Stimulated activated CD8-positive, alpha-beta memory T cell treated with anti-CD3 and anti-CD28 coated beads, Interleukin-15, amount 100 ng/mL, for 24 hours (primary cell): ENCODE measurements at places on chromosomes 2 and 18.

DNA sequence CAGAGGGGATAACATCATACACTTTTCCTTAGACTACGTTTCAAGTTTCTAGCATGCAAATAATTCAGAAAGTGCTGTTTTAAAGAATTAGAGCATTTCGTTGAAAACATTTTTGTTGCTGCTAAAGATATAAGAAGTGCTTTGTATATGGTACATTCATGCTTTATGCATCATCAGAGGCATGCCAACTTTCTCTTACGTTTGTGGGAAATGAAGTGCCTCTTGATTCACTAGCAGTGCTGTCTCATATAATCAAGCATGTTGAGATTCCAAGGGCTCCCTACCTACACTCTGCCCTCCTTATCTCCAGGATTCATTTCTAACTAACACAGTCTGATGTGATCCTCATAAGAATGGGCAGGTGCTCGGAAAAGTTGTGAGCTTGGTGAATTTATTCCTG is 748.6 kb upstream of the DDX18 start:
- no peak for DNase-seq

DNA sequence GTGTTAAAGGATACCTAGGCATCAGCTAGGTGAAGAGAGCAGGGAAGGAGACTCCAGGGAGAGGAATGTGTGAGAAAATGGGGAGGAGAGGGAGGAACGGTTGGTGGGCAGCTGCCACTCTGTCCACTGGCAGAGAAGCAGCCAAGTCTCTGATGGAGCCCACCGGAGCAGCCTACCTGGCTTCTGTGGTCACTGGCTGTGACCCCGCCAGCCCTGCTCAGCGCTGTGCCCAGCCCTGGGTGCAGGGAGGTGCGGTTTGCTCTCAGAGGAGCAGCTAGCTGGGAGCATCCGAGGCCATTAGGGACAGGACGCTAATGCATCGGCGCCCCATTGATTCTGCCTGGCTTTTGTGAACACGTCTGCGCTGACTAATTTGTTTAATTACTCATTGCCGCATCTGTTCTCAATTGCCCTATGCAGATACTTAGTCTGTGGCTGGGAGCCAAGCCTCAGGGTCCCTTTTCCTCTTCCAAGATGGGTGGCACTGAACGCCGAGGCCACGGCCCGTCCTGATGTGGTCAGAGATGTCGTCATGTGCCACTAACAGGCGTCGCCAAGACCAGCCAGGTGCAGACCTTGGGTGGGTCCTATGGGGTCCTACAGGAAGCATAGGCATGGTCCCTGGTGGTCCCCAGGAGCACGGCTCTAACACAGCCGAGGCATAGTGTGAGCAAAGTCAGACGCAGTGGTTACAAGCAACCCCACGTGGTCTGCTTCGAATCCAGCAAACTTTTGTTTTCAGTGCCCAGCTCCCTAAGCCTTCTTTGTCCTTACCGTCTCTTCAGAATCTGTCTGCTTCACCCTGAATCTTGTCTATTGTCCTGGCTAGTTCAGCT is 82.0 kb downstream of the RRM2 start:
- DNase-seq, result no peak

GRCh38 chr2:37838541-37839167 is 86.4 kb upstream of the RMDN2 start:
- DNase-seq, result no peak

DNA sequence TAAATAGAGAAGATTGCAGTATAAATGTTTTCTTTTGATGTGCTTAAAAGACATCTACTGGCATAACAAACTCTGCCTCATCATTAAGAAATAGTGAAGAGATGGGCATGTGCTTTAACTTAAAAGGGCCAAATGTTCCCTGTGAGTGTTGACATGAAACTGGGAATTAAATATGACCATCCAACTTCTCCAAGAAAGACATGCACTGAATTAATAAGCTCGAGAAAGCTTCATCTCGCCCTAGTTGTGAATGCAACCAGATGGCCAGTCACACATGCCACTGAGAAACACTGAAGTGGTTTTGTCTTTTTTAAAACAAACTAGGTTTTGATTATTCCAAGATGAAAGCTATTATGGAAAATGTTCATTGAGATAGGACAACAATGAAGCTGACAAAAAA is 479.2 kb downstream of the RIT2 start:
- DNase-seq, result no peak

GRCh38 chr2:64860276-64860885 is 128.8 kb upstream of the SLC1A4 start:
- DNase-seq, result no peak

DNA sequence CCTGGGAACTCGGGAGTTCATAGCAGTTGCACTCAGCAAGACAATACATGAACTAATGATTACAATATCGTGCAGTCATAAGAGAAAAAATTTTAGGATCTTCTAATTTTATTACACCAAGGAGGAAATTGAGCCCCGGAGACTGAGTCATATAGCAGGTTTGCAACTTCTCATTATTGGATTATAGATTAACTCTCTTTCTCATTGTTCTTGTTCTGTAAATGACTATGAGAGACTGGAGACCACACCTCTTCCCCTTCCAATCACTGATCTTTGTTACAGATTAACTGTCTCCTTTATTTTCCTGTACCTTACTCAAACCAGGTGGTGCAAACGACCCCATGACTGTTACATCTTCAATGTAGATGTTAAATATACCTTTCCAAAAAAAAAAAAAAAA is 435.8 kb upstream of the DDX18 start:
- no peak for DNase-seq

DNA sequence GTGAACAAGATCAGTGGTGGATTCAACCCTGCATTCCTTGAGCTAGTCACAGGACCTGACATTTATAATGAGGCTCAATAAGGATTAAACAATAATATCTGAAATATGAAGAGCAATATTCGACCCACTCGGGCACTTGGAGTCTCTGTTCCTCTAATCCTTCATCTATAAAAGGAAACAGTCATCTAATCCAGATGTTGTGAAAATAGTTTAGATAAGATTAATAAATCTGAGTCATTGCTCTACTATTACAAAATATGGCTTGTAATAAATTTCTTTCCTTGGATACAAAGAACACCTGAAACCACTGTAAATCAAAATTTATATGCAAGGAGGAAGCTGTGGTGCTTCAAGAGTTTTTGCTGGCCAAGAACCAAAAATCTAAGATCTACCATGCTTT is 846.9 kb upstream of the ACVR2A start:
- no peak for DNase-seq

DNA sequence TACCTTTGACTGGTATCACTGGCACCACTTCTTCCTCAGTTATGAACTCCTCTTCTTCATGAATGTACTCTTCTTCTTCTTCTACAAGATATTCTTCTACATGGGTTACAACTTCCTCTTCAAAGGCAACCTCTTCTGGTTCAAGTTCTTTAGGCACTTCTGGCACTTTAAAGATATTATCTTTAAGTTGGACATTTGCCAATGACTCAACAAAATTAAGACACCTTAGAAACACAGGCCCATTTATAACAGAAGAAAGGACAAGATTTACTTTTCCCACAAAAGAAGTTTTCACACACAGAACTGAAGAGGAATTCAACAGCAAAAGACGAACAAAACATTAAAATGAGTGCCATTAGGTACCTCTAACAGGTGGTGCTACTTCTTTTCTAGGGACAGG is 127.3 kb downstream of the TTN start:
- DNase-seq, result no peak
